SK-N-SH (cell line): ENCODE measurements at places on chromosomes 5 and 9. TPM values are rescaled to one million over a fixed set of nuclear protein-coding genes. Genes with fewer than 3 reads are reported as not detected.
A peak's percentile ranks its signal among the peaks of the same experiment; 100 is the strongest.

DNA sequence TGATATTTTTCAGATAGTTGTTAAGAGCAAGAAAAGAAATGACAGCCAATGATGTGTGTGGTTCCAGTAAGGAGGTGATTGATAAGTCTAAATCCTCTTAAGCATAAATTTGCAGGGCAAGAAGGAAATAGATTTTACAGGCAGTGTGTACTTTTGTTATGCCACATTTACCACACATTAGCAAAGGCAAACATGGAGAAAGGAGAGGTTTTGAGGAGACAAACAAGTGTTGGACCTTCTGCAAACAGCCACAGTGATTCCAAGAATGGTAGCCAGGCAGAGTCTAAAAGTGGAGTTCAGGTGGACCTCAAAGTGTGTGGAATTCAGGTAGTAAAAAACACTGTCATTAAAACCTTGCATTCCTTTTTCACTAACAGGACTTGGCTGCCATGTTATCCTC, 295.9 kb upstream of the ITGA1 start:
- no peak for DNase-seq

- DNase-seq: no peak
Measured at GRCh38 chr5:72486371-72486770, 20.8 kb downstream of the ZNF366 start.

The KCNV2 gene
- not detected in 2 replicates for polyA plus RNA-seq

The PWWP2A gene
- polyA plus RNA-seq: 5.7 and 6.4 TPM in 2 replicates

GRCh38 chr5:163366757-163367156, 70.6 kb upstream of the CCNG1 start:
- no peak for DNase-seq

DNA sequence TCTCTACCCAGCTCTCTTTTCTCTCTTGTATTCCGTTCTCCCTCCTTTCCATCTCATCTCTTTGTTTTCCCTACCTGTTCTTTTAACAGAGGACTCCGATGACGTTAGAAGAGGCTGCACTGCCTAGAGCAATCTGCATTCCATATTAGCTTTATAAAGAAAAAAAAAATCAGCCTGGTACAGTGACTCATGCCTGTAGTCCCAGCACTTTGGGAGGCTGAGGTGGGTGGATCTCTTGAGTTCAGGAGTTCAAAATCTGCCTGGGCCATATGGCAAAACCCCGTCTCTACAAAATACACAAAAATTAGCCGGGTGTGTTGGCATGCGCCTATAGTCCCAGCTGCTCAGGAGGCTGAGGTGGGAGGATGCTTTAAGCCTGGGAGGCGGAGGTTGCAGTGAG, 49.0 kb downstream of the DAPK1 start:
- DNase-seq: no peak

DNA sequence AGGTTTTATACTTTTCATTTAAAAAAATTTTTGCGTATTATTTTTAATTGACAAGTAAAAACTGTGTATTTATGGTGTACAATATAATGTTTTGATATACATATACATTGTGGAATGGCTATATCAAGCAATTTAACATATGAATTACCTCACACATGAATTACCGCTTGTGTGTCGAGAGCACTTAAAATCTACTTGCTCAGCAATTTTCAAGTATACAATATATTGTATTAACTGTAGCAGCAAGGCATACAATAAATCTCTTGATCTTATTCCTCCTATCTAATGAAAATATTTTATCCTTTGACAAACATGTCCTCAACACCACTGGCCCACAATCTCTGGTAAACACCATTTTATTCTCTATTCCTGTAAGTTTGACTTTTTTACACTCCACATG, 224.4 kb upstream of the CYLC2 start:
- DNase-seq: no peak

DNA sequence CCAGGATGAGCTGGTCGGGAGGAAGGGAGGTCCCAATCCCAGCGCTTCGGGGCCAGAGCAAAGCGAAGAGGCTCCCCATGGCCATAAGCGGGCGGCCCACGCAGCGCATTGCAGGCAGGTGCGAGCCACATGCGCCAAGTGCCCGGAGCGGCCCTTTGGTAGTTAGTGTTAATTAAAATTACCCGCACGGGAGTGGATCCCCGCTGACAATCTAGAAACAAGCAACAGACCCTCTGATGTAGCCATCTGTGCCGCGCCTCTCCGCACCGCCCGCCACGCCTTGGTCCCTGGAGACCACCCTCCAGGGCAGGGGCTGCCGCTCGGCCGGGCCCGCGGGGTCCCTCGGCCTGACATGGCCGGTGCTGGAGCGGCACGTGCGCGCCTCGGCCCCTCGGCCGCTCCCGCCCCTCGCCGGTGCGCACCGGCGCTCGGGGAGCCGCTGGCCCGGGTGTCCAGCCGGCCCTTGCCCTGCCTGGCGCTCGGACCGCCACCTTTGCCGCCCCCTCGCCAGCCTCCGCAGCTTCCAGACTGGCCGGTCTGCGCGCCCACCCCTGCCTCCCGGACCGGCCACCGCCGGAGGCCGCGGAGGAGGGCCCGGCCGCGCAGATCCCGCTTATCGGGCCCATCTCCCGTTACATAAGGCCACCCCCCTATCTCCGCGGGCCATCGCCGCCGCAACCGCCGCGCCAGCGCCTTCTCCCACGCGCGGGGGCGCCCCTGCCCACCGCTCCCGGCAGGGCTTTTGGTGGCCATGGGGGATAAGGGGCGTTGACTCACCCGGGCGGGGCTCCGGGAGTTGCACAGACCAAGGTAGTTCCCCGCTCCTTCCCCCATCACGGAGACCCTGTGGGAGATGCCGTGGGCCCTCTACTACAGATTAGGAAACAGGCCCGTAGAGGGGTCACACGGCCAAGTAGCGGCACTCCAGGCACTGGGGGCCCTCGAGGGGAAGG, 1.9 kb upstream of the IL13 start:
- DNase-seq: peak; percentile 84

- DNase-seq: no peak
Measured at GRCh38 chr5:179619776-179620175, 3.7 kb downstream of the HNRNPH1 start.

DNA sequence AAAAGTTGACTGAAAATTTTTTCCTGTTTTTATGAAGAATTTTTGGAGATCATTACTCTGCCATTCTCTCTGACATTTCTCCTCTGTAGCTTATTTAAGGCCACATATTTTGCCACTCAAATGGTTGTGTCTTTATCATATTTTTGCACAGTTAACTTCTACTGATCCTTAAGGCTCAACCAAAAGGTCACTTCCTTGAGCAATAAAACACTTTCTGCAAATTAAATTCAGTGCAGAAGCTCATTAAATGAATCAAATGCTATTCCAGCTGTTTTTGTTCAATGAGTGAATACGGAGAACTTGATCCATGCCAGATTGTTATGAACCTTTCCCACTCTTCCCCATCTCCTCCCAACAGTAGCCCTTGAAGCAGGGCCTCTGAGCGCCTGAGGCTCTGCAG, 93.8 kb upstream of the EPB41L4A start:
- DNase-seq: no peak

- no peak for DNase-seq
Measured at GRCh38 chr5:7881816-7882215, 12.9 kb downstream of the MTRR start.

The FAM153A gene
- not detected in 2 replicates for polyA plus RNA-seq

DNA sequence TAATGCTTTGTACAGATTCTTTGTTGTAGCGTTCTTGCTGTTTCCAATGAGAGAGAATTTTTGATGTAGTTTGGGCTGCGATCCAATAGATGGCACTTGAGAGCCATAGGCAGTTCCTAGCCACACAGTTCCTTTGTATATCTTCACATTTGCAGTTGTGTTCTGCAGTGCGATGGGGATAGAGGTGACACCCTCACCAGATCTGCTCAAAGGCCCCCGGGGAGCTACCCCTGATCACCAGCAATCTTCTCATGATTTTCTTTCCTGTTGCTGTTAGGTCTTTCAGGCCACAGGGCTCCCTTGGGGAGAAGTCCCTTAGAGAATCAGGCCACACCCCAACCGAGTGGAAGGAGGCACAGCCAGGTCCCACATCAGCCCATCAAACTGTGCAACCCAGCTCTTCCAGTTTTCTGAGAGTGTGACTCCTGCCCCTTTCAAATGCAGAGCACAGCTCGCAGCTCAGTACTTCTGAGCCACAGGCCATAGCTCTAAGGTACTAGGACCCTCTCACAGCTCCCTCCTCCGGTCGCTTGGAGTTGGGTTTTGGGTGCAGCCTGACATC, 353.7 kb downstream of the SLCO4C1 start:
- DNase-seq: peak; percentile 27

DNA sequence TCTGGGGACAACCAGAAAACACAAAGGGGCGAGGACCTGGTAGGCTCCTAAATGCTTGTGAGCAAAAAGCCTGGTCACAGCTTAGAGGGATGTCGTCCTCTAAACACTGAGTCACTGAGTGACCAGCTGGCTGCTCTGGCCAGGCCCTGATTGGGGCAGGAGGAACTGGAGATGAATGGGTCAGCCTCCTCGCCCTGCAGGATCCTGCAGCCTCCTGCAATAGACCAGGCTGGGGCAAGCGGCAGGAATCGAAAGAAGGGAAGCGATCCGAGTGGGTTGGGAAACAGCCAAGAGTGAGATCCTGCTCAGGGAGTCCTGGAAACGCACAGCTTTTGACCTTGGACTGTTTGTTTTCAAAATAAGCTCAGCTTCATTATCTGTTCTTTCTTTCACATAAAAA, 34.1 kb upstream of the MSX2 start:
- DNase-seq: no peak

The ARAP3 gene
- polyA plus RNA-seq: 5.5 and 6.5 TPM in 2 replicates

GRCh38 chr9:106456581-106456980, 406.4 kb upstream of the ZNF462 start:
- no peak for DNase-seq

- DNase-seq: no peak
Measured at GRCh38 chr5:179297026-179297425, 48.2 kb downstream of the ADAMTS2 start.

The NCS1 gene
- polyA plus RNA-seq: 40.6 and 52.9 TPM in 2 replicates

- DNase-seq: no peak
Measured at GRCh38 chr5:17308326-17309065, 91.1 kb downstream of the BASP1 start.

- DNase-seq: no peak
Measured at GRCh38 chr5:142674531-142675469, 11.1 kb downstream of the FGF1 start.

DNA sequence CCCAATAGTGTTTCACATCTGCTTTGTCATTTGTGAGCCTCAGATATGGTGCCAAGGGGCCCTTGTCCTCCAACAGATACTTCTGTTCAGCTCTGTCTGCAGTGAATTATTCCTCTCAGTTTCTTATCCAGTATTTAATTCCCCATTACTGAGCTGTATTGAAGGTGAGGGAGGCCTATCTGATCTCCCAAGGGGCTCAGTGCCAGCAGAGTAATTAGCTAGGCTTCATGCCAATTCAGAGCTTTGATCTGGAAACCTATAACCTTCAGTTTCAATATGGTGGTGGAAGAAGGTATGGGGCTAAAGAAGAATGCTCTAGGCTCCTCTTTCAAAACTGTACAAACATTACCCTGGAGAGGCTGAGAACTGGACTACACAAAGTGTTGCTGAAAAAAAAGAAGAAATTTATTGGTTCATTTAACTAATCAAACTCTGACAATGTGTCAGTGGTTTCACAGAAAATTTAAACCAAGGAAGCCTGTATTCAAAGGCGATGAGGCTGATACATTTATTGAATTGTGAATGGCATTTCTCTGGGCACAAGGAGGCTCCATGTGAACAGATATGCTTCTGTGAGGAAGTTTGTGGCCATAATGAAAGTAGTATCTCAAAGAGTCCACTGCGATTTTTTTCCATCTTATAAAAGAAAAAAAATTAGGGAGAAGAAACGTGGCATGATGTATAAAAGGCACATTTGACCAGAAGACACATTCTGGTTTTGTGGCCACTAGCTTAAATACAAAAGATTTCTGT, 397.8 kb downstream of the TLE4 start:
- peak; percentile 31 for DNase-seq

- DNase-seq: no peak
Measured at GRCh38 chr5:11646141-11646540, 258.1 kb downstream of the CTNND2 start.

DNA sequence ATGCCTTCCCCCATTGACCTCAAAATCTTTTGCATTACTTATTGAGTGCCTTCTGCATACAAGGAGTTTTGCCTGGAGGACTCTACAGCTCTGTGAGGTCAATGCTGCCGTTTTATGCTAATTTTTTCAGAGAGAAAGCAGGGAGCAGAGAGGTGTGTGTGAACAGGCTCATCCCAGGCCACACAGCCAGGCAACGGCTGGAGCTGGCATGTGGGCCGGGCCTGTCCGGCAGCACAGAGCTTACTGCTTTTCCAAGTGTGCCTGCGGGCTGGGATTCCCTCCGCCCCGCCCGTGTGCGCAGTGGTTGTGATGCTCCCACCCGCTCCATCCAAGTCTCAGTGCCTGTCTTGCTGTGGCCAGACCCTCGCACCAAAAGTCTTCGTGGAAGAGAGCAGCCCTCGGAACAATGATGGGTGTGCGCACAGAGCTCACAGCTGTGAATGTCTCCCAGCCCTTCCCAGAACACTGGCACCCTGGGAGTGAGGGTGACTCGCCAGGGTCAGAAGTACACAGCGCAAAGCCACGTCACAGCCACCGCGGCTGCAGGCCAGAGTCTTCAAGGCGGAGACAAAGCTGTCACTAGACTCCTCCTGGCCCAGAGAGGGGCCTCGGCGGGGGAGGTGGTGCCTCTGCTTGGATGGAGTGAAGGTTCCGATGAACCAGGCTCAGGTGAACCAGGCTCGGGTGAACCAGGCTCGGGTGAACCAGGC, 82.8 kb downstream of the COL5A1 start:
- DNase-seq: no peak

DNA sequence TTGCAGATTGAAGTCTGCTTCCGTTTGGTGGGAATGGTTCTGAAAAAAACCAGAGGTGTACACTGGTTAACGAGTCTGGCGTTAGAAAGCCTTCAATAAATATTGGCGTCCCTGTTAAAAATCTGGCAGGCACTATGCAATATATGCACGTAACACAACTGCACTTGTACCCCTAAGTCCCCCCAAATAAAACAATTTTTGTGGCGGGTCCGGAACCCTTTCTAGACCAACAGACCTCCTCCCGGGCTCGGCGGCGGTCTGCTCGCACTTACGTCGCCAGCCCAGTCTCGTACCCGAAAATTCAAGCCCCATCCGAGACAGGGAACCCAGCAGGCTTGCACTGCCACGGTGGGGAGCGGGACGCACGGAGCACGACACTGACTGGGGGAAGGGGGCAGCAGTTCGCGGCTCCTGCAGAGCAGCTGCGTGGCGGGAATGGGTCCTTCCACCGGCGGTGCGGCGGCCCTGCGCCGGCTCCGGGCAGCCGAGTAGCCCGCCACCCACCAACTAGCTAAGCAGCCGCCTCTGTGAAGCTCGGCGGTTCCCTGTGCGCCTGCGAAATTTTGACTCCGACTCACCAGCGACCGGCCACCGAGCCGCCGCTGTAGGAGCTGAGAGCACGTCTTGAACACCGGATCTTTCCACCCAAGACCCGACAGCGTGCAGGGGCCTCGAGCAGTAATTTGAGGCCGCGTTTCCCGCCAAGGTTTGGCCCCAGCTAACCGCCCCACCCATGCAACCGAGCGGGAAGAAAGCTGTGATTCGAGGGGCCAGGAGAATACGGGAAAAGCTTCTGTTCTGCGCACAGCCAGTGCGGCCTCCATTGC, 3.9 kb downstream of the MCIDAS start:
- peak; percentile 63 for DNase-seq

The GARIN3 gene
- polyA plus RNA-seq: not detected in 2 replicates

The LCN15 gene
- polyA plus RNA-seq: 0.08 TPM in 1 of 2 replicates, not detected in the other

The SLC6A3 gene
- polyA plus RNA-seq: not detected in 2 replicates
